Right kidney (tissue), 9 donors: ENCODE measurements at places on chromosomes 3 and 15.
A peak's percentile ranks its signal among the peaks of the same experiment; 100 is the strongest.

DNA sequence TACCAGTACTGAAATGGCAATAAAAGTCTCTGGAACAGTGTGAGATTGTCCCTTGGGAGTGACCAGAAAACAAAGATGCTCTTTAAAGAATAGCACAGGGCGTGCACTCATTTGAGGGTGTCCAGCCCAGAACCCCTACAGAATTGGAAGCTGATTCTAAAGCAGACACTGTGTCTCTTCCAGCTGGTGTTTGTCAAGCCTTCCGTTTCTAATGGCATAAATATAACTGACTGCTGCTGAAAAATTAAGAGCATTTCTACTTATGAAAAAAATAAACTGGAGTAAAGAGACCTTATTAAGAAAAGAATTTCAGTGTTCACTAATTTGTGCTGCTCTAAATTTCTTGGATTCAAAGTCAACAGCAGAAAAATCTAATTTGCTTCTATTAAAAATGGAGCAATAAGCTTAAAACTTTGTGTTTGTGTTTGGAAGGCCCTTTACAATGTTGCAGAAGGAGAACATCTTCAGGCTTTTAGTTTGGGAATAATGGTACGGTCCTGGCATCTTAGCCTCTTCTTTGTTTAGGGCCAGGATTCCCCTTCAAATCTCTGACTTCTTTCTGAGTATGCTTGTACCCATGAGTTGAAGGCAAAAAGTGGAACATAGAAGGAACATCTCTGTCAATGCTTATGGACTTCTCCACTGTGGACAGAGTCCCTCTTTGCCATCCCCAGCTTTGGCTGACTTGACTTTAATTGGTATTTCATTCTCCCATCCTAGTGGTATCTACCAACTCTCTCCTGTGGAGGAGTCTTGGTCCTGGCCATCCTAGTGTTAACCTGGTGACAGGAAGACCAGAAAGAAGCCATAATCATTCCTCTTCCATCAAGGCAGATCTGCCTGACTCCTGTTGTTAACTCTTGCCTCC lies 65.9 kb downstream of the THSD4 start:
- no peak for DNase-seq

- DNase-seq = no peak
Measured at GRCh38 chr3:184004476-184004875, 13.2 kb downstream of the ABCC5 start.

DNA sequence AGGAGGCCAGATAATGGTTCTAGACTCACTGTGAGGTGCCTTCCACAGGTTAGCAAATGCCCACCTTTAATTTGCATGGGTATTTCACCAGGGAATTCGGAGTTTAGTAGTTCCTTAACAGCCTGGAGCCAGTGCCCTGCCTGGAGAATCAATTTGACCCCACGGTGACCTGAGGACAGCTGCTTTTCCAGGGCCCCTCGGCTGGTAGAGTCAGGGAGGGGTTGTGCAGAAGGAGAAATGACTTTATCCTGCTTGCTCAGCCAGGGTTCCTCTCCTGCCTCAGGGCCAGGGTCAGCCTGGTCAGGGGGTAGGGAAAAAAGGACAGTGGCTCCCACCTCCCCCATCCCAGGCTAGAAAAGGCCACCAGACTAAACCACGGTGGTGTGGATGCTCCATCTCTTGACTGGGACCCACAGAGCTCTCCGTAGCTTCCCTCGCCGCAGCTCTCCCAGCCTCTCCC lies 12.0 kb downstream of the DLL4 start:
- no peak for DNase-seq

GRCh38 chr15:26910715-26911114 lies 43.9 kb downstream of the GABRA5 start:
- DNase-seq = no peak

- no peak for DNase-seq
Measured at GRCh38 chr3:195736866-195737490, 16.2 kb downstream of the MUC20 start.

- DNase-seq = peak; percentile 38
Measured at GRCh38 chr3:5058471-5058951, 63.6 kb upstream of the ARL8B start.

- DNase-seq = no peak
Measured at GRCh38 chr3:15754047-15754446, 43.7 kb downstream of the ANKRD28 start.

DNA sequence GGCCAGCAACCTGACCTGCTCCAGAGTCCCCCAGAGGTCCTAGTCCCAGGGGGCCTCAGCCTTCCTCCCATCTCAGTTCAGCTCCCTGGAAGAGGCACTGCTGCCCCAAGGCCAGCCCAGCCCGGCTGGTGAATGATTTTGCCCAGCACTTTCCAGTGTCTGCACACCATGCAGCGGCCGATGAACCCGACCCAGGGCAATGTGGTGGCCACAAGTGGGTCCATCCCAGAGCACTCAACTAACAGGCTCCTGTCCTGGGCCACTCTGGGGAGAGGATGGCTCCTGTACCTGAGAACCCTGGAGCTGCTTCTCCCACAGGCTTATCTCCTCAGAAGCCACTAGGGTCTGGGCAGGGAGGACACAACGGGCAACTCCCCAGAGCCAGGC lies 39.2 kb downstream of the PTPN23 start:
- DNase-seq = no peak

GRCh38 chr3:46455231-46456115 lies 9.2 kb downstream of the LTF start:
- no peak for DNase-seq

GRCh38 chr3:129032716-129033115 lies 27.9 kb upstream of the GP9 start:
- DNase-seq = no peak

DNA sequence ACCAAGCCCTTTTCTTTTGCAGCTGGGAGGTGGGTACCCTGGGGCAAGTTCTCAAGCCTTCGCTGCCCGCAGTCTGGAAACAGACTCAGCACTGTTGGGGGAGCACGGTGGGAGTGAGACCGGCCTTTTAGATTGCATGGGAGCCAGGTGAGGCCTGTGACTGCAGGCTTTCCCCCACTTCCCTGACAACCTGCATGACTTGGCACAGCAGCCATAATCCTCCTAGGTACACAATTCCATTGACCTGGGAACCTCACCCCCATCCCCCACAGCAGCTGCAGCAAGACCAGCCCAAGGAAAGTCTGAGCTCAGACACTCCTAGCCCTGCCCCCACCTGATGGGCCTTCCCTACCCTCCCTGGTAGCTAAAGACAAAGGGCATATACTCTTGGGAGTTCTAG lies 52.2 kb upstream of the CCDC80 start:
- no peak for DNase-seq

- DNase-seq = no peak
Measured at GRCh38 chr15:93985176-93985575, 246.2 kb upstream of the MCTP2 start.

DNA sequence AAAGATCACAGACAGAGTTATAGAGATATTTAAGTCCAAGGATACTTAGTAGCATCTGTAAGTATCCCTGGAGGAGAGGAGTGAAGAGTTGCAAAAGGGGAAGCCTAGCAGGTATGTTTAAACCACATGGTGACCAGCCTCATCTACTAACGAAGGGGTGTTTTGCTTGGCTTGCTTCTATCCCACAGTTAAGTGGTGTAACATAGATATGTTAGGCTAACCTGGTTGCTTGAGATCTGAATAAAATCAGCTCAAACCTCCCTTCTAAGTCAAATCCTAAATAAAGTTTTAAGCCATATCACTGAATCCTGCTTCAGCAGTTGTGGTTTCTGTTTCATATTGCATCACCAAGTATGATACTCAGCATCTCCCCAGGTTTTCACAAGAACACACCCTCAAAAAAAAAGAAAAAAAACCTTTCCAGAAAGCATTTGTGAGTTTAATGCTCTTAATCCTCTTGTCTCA lies 880.2 kb downstream of the ROBO1 start:
- DNase-seq = no peak

- DNase-seq = no peak
Measured at GRCh38 chr3:20182206-20182605, 3.8 kb downstream of the SGO1 start.

DNA sequence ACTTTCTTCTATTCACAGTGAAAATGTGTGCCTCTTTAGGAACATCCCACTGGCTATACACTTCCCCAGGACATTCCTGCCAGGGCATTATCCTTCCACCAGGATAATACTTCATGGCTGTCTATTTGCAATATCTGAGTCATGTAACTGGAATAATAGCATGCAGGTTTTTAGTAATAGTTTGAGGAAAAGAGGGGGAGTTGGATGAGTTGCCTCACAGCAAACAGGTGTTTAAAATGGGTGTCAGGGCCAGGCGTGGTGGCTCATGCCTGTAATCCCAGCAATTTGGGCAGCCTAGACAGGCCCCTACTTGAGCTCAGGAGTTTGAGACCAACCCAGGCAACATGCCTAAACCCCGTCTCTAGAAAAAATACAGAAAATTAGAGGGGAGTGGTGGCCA lies 585.9 kb downstream of the DIPK2A start:
- no peak for DNase-seq

GRCh38 chr3:126102011-126102410 lies 18.1 kb upstream of the SLC41A3 start:
- DNase-seq = no peak

DNA sequence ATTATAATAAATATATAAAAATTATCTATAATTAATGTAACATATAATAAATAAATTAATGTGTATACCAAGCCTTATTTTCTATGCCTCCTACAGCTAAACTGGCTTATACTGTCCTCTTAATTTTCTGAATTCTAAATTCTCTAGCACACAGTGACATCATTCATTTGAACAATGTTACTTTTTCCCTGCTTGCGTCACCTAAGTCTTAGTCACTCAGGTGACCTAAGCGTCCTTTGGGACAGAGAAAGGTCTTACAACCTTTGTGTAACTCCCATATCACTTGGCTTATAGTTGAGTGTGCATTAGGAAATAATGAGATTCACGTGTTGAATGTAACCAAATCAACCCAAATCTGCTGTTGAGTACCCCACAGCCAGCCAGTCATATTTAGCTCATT lies 48.5 kb upstream of the KCNMB2 start:
- no peak for DNase-seq

DNA sequence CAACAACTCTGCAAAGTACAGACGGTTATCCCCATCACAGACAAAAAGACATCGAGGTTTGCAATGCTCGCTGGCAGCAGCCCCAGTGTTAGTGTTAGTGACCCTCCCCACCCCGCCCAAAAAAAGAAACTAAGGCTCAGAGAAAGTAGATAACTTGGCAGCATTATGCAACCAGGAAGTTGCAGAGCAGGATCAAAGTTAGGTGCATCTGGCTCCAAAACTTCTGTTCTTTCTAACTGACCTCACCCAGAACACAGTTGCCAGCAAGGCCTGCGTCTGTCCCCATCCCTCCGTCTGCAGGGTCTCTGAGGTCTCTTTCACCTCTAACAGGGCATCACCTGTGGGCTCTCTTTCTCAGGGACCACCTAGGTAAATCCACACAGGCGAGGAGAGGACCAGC lies 51.5 kb downstream of the BDH1 start:
- no peak for DNase-seq

- no peak for DNase-seq
Measured at GRCh38 chr15:65914981-65915925, 46.0 kb downstream of the RAB11A start.

- DNase-seq = no peak
Measured at GRCh38 chr15:83153288-83153687, 45.8 kb downstream of the TM6SF1 start.

DNA sequence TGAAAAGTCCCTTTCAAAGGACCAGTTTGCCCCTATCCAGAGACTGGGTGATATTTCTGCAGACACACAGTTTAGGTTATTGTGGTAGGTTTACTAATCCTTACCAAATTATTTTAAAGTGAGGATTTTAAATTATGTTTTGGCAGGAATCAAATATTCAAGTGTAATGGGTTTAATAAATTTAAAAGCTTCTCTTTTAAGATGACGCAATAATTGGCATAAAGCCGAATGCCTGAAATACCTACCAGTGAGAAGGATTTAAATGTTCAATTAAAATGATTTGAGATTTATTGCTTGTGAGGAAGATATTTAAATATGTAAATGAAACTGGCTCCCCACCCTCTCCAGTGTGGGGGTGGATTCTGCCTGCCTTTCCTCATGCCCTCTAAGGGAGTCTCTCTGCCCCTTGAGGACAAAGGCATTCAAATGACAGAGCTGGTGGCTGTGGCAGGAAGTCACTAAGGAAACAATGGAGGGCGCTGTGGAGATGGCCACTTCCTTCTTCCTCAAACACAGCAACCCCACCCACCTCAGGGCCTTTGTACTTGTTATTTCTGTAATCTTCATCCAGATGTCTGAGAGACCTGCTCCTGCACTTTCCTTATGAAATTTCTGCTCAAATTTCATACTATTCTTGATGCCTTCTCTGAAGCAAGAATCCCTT lies 131.7 kb downstream of the TNIK start:
- no peak for DNase-seq
